ENCODE measurements at places on chromosomes 7 and 10. TPM values are rescaled to one million over a fixed set of nuclear protein-coding genes. Genes with fewer than 3 reads are reported as not detected.

The ZNF735 gene
- total RNA-seq, result not detected

DNA sequence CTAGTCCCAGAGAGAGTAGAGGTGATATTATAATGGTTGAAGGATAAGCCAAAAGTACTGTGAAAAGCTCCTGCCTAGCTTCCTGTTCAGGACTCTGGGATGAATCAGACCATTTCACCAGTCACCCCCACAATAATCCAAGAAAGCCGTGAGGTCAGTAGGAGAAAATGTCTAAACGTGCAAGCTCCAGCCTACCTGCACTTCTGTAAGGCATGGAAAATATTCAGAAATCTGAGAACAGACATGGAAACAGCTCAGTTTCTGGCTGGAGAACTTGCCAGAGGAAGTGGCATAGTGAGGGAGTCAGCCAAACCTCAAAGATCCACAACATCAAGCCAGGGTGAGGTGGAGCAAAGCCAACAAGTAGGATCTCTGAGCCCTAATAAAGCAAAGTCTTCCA lies 58.2 kb downstream of the ELAPOR2 start:
- H3K4me1 ChIP-seq, result no peaks in the 10 kb centered on the region
- no peaks in the 10 kb centered on the region for H3K27me3 ChIP-seq
- no peak overlapping the region for H3K27ac ChIP-seq
- DNase-seq, result no peak
- no peaks in the 10 kb centered on the region for H3K36me3 ChIP-seq
- H3K4me3 ChIP-seq, result no peak overlapping the region

The GNG11 gene
- total RNA-seq, result 0.86 TPM

GRCh38 chr10:3107426-3107961 lies 40.1 kb downstream of the PFKP start:
- peaks cover 22% of the 10 kb centered on the region for H3K4me1 ChIP-seq

DNA sequence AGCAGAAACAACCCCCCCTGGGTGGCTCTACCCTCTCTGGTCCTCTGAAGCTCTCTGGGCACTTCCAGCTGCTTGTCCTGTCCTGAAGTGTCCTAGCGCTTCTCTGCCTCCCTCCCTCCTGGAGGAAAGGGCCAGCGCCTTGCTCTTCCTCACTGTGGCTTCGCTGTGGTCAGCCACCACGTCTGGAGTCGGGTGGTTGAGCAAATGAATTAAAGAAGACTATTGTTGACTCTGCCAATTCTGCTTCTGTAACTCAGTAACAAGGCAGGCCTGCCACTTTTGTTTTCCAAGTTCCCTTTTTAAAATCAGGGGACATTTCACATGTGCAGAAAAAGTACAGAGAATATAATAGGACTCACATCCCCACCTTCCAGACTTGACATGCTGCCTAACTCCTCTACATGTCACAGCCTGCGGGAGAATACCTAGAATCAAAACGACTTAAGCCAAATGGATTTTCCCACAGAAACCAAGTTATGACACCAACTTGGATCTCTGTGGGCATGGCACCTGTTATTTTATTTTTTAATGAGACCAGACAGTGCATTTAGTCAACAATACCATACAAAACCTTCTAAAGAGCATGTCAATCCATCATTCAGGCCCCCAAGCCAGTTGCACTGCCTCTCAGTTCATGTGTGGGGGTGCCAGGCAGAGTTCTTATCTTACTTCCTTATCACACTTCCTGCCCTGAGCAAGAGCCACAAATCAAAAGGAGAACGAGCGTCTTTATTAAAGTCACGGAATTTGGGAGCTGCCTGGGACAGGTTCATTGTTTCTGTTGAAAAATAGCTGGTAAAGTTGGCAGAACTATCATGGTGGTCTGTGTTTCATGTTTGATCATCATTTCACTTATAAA lies 6.8 kb downstream of the FFAR4 start:
- H3K4me3 ChIP-seq, result no peak overlapping the region
- no peak overlapping the region for H3K27ac ChIP-seq
- H3K36me3 ChIP-seq, result no peaks in the 10 kb centered on the region
- DNase-seq, result no peak
- H3K27me3 ChIP-seq, result no peaks in the 10 kb centered on the region
- no peaks in the 10 kb centered on the region for H3K4me1 ChIP-seq

GRCh38 chr7:132298790-132299189 lies 277.5 kb downstream of the PLXNA4 start:
- no peak overlapping the region for H3K27ac ChIP-seq
- no peaks in the 10 kb centered on the region for H3K4me1 ChIP-seq
- H3K27me3 ChIP-seq, result no peaks in the 10 kb centered on the region
- DNase-seq, result no peak

GRCh38 chr10:130820880-130821482 lies 490.5 kb downstream of the TCERG1L start:
- no peaks in the 10 kb centered on the region for H3K27me3 ChIP-seq
- H3K4me3 ChIP-seq, result no peak overlapping the region
- H3K36me3 ChIP-seq, result no peaks in the 10 kb centered on the region
- no peak overlapping the region for H3K27ac ChIP-seq

The CDK5 gene
- total RNA-seq, result 6.3 TPM

GRCh38 chr10:29317027-29317420 lies 28.2 kb downstream of the LYZL1 start:
- no peak overlapping the region for H3K4me3 ChIP-seq
- no peaks in the 10 kb centered on the region for H3K36me3 ChIP-seq
- no peak for DNase-seq
- H3K27ac ChIP-seq, result peak overlapping the region; percentile 86

- no peak overlapping the region for H3K4me3 ChIP-seq
- no peak overlapping the region for H3K27ac ChIP-seq
- no peaks in the 10 kb centered on the region for H3K36me3 ChIP-seq
- H3K27me3 ChIP-seq, result no peaks in the 10 kb centered on the region
- no peaks in the 10 kb centered on the region for H3K4me1 ChIP-seq
Observed at GRCh38 chr10:116720668-116721546, 21.5 kb downstream of the HSPA12A start.

- no peaks in the 10 kb centered on the region for H3K36me3 ChIP-seq
- DNase-seq, result no peak
- no peaks in the 10 kb centered on the region for H3K27me3 ChIP-seq
- H3K4me1 ChIP-seq, result no peaks in the 10 kb centered on the region
- no peak overlapping the region for H3K27ac ChIP-seq
Observed at GRCh38 chr10:17771017-17771416, 19.0 kb downstream of the TMEM236 start.

DNA sequence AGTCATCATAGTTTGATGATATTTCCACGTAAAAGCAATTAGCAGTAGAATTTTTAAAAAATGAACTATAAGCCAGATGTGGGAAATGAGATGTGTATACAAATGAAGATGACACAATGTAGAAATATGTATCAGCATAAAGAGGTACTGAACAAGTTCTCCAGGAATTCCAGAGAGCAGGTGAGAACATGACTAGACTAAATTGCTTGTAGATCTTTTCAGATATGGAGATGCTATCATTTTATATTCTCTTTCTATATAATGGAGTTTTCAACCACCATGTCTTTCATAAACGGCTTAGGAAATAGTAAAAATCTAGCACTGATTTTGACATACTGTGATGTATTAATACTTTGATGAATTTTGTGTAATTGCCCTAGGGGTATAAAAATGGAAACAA lies 130.9 kb downstream of the SEMA3D start:
- H3K4me1 ChIP-seq, result no peaks in the 10 kb centered on the region
- no peaks in the 10 kb centered on the region for H3K27me3 ChIP-seq
- DNase-seq, result no peak
- no peak overlapping the region for H3K4me3 ChIP-seq

The CALHM3 gene
- not detected for total RNA-seq

- no peaks in the 10 kb centered on the region for H3K36me3 ChIP-seq
- H3K27ac ChIP-seq, result no peak overlapping the region
- H3K4me1 ChIP-seq, result no peaks in the 10 kb centered on the region
- no peaks in the 10 kb centered on the region for H3K27me3 ChIP-seq
- DNase-seq, result no peak
Observed at GRCh38 chr10:69449841-69450240, 1.4 kb upstream of the TSPAN15 start.

DNA sequence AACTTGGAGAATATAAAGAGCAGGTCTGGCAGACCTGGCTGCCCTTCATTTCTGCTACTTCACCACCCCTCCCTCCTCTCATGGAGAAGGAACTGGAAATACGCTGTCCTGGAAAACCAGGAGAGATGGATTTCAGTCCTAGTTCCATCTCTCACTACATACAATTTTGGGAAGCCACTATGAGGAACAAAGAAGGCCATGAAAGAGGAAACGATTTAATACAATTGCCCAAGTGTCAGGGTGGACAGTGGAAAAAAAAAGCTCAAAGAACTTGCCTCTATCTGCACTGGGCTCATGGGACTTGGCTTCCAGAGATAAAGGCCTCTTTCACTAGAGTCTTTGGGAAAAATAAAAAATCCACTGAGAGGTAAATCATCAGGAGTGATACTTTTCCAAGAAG lies 561.7 kb downstream of the KCNMA1 start:
- H3K4me3 ChIP-seq, result no peak overlapping the region
- H3K4me1 ChIP-seq, result peaks cover 22% of the 10 kb centered on the region
- no peaks in the 10 kb centered on the region for H3K36me3 ChIP-seq

The C7orf33 gene
- total RNA-seq, result not detected

The KEL gene
- total RNA-seq, result not detected

DNA sequence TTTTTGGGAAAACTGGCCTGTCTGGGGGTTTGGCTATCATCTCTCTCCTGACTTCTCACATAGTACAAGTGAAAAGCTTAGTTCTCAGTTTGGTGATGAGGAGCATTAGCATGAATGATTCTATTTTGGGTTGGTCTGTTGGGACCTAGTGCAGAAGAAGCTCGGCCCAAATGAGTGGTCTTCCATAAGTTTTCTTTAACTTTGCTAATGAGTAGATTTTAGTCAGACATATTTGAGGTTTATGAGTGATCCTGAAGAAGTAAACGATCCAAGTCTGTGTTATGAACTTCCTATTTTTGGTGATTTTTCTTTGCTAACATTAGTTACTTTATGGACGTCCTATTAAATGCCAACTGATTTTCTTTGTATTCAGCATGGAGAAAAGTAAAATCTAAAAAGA lies 51.7 kb upstream of the CALD1 start:
- no peaks in the 10 kb centered on the region for H3K27me3 ChIP-seq
- DNase-seq, result no peak
- no peak overlapping the region for H3K27ac ChIP-seq
- H3K4me1 ChIP-seq, result no peaks in the 10 kb centered on the region

DNA sequence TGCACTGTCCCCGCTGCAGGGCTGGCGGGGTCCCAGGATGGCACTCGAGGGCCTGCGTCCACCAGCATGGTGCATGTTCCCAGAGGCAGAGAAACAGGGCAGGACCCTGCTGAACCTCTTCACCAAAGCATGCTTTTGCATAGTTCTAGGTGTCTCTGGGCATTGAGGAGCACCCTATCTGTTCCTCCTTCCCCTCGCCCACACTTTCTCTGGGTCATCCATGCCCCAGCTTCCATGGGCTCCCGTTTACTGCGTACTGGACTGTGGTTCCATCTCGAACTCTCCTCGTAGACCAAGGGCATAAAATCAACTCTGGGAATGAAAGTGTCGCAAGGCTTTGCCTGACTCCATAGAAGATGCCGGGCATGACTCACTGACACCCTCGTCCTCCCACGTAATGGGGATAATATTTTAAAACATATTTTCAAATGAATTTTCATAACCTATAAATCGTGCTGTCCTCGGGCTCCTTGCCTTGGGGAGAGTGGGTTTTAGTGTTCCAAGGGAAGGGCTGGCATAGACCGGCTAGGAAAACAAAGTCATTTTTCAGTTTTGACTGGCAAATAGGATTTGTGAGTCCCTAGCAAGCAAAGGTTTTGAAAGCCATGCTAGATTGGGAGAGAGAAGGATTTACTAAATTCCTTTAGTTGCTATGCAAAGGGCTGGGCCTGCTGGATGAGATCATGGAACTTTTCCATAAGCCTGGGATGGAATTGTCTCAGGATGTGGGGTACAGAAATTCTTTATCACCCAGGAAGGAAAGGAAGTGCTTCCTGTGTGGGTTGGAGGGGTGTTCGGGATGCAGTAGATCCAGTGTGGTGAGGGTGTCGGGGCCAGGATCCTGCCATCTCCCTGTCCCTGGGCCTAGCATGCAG lies 498.7 kb upstream of the MKI67 start:
- H3K27me3 ChIP-seq, result no peaks in the 10 kb centered on the region
- DNase-seq, result no peak
- H3K27ac ChIP-seq, result no peak overlapping the region

GRCh38 chr10:85608706-85609105 lies 757.9 kb downstream of the GRID1 start:
- H3K36me3 ChIP-seq, result no peaks in the 10 kb centered on the region
- H3K27me3 ChIP-seq, result no peaks in the 10 kb centered on the region
- no peak overlapping the region for H3K4me3 ChIP-seq
- no peaks in the 10 kb centered on the region for H3K4me1 ChIP-seq
- no peak overlapping the region for H3K27ac ChIP-seq

DNA sequence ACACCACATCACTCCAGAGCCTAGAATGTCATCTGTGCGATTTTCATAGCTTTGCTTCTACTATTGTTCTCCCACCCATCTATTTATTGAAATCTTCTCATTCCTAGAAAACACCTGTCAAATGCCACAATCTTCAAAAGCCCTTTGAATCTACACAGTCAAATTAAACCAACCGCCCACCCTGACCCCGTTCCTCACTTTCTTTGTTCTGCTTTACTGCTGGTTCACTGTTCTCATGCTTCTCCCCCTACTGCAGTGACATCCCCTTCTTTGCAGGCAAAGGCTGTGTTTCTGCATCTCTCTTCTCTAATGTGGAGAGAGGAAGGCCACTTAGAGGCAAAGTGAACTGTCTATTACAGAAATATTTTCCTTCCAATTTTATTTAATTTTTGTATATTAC lies 152.4 kb upstream of the NEBL start:
- no peak overlapping the region for H3K27ac ChIP-seq
- H3K4me3 ChIP-seq, result no peak overlapping the region
- no peaks in the 10 kb centered on the region for H3K36me3 ChIP-seq
- no peak for DNase-seq
- H3K4me1 ChIP-seq, result no peaks in the 10 kb centered on the region

The ACTR3C gene
- 30.0 TPM for total RNA-seq

The SSMEM1 gene
- not detected for total RNA-seq

The CFAP70 gene
- total RNA-seq, result 0.98 TPM

- no peaks in the 10 kb centered on the region for H3K4me1 ChIP-seq
- H3K27ac ChIP-seq, result no peak overlapping the region
- no peak for DNase-seq
- H3K27me3 ChIP-seq, result no peaks in the 10 kb centered on the region
Observed at GRCh38 chr10:91604553-91605534, 28.0 kb downstream of the PPP1R3C start.

The PNLIPRP3 gene
- total RNA-seq, result not detected

The GSTO1 gene
- 273 TPM for total RNA-seq

- H3K27ac ChIP-seq, result peak overlapping the region; percentile 76
- no peaks in the 10 kb centered on the region for H3K36me3 ChIP-seq
- H3K27me3 ChIP-seq, result no peaks in the 10 kb centered on the region
- H3K4me1 ChIP-seq, result no peaks in the 10 kb centered on the region
- DNase-seq, result peak; percentile 84
Observed at GRCh38 chr7:143882604-143883078, 19.3 kb downstream of the TCAF1 start.

- H3K36me3 ChIP-seq, result no peaks in the 10 kb centered on the region
- H3K27me3 ChIP-seq, result no peaks in the 10 kb centered on the region
- H3K4me1 ChIP-seq, result no peaks in the 10 kb centered on the region
- no peak overlapping the region for H3K4me3 ChIP-seq
- no peak for DNase-seq
Observed at GRCh38 chr10:110042181-110042580, 34.4 kb downstream of the ADD3 start.

Measured in right lobe of liver (tissue), 6 donors.